SW 1271 (cell line): ENCODE measurements at places on chromosomes 2 and 18.

DNA sequence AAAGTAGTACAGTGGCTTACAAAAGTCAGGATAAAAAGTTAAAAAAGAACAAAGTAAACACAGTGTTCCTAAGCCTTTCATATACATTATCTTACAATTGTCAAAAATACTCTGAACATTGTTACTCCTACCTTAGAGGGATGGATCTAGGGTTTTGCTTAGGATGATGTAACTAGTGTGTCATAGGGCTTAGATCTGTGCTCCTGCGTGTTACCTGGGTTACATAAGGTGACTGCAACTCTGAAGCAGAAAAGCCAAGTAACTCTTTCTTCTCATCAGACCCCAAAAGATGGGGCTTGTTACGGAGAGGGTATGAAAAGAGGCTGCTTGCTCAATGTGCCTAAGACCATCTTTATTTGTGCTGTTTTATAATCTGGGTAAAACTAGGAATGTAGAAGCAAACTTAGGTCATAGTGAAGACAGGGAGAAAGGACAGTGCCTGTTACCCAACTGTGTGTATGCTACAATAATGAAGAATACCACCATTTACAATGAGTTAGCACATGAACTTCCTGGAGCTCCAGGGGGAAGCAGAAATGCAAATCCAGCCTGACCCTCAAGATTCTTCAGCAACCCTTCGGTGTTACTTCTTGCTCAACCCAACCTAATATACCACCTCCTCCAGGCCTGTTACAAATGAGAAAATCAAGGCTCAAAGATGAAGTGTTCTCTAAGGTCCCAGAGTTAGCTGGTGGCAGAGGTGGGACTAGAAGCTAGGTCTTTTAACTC, 42.0 kb upstream of the STK17B start:
- DNase-seq: no peak

- no peak for DNase-seq
Measured at GRCh38 chr2:71190656-71191569, 36.0 kb downstream of the PAIP2B start.

DNA sequence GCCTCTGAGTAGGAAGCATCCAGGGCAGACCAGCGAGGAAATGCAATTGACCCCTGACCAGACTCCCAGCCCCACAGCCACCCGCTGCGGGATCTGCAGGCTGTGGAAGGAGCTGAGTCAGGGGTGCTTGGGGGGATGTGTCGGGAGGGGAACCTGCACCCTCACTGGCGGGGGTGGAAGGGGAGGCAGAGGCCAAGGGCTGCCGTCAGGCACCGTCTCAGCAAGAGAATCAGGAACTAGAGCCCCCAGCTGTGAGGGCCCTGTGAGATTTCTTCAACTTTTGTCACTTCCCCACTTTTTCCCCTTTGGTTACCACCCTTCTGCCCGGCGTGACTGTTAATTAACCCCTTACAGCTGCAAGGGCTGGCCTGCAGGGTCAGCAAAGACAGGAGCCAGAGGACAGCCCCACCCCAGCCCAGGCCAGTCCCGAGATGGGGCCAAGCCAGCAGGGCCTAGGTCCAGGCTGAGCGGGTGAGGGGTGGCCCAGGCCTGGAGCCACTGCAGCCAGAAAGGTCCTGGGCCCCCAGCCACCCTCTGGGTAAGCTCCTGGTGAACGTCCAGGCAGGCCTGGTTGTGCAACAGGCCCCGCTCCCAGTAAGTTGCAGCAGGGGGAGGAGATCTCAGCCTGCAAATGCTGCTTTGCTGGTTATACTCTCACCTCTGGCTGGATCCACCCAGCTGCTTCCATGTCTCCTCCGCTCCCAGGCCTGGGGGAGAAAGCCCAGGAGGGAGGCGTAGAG, 147.0 kb upstream of the ID2 start:
- no peak for DNase-seq

GRCh38 chr2:20050104-20050645, 1.3 kb downstream of the LAPTM4A start:
- DNase-seq: no peak

- DNase-seq: no peak
Measured at GRCh38 chr2:64134813-64135212, 9.4 kb downstream of the PELI1 start.

- peak; percentile 84 for DNase-seq
Measured at GRCh38 chr2:96260387-96261260, 5.2 kb downstream of the TMEM127 start.

- DNase-seq: no peak
Measured at GRCh38 chr2:105952131-105952530, 207.4 kb downstream of the NCK2 start.

DNA sequence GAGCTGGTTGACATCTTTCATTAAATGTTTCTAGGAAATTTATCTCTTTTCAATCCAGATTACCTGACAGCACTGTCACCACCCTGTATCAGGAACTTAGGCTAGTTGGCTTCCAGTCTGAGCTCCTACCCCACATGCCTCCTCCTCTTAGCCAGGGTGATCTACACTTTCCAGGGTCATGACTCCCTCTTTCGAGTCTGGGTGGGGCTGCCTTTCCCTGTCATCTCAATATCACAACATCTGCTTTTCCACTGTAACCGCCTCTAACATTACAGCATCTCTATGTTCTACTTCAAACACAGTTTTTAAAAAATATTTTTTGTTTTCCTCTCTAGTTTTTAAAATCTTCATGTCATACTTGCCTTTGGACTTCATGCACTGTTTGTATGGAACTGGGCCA, 129.2 kb downstream of the RBMS1 start:
- no peak for DNase-seq

GRCh38 chr18:36903215-36903928, 74.4 kb downstream of the KIAA1328 start:
- DNase-seq: no peak

- no peak for DNase-seq
Measured at GRCh38 chr2:147683380-147683779, 161.4 kb upstream of the ACVR2A start.

DNA sequence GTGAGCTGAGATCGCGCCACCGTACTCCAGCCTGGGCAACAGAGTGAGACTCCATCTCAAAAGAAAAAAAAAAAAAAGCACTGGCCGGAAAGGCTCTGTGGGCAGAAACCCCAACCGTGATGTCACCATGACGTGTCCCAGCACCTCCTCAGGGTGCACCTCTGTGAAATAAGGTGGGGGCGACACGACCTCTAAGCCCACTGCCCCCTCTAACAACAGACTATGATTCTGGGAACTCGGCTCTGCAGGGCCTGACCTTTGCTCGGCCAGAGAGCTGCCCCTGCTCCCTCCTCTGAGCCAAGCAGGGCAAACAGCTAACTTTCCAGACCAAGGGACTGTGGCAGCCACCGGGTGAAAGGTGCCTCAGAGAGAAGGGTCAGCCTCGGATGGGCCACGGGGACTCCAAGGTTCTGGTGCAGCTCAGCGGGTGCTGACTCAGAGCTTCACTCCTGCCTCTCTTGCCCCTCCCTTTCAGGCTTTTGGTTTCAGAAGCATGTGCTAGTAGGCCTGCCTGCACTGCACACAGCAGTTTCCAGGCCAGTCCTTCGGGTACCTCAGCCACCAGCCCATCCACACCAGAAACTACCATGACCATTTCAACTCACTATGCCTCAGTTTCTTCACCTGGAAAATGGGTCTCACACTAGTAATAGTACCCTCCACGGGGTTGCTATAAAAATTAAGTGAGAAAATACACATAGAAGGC, 8.0 kb downstream of the TMBIM1 start:
- DNase-seq: no peak

DNA sequence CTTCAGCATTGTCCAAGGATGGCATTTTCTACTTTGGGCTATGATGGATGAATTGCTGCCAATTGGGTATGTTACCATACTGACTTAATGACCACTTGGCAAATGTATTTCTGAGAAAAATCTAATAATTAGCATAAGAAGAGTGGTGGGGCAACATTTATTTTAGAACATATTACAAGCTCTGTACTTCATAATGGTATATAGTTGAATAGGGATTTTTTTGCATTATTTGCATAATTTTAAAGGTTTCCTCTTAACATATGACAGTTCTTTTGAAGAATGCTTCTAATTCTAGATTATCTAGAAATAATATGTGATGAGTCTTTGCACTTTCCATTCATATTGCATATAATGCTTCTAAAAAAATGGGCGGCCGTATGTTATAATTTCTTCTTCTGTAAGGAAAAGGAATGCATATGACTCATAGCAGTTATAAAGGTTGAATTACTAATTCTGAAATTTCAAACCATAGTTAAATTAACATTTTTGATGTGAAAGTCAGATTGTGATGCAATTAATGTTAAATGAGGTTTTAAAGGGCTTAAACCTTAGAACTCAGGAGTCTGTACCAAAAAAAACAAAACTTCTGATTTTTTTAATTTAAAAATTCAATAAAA, 1652.3 kb upstream of the SLC39A10 start:
- DNase-seq: no peak

GRCh38 chr2:74700643-74701372, 46.8 kb downstream of the SEMA4F start:
- no peak for DNase-seq

DNA sequence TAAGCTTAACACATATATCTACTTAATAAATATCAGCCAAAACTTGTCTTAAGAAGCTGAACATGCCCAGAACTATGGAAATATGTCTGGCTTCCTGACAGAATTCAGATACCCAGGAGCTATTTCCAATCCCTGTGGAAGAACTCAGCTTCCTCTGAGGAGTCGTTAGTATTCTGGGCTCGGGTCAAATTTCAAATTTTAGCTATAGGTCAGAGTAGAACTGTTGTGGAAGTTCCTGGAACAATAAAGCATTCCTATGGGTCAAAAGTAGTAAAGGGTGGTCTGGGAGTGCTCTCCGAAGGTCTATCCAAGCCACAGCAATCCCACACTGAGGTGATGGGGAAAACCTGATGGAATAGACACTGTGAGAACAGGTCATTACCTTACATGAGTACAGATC, 342.7 kb upstream of the CHST9 start:
- DNase-seq: no peak

DNA sequence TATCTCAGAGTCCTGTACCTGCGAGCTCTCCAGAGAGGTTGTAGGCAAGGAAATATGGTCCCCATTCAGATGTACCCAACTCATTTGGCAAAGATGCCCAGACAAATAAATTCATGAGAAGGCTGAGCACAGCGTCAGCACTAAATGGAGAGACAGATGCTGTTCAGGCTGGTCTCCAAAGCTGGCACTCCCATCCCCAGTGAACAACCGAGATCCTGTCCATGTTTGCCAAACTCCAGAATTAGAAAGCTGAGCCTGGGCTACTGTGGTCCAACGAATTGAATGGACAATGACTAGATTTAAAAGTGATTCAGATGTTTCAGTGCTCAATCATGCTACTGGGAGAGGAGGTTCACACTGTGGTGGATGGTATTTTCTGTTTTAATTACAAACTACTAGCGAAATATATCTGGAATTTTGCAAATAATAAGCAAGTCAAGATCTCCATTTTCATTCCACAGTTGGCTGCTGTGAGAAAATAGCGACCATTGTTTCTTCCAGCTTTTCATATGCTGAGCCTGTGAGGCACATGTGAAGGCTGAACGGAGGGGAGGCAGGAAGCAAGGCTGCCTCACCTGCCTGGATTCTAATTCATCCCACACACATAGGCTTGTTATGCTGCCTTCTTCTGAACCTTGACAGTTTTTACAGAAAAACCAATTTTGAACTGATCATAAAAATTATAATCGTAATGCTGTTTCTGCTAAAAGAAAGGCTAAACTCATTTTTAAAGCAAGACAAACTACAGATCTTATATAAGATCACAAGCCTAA, 22.6 kb upstream of the DAPL1 start:
- no peak for DNase-seq

- no peak for DNase-seq
Measured at GRCh38 chr2:207839028-207839427, 69.3 kb upstream of the FZD5 start.

DNA sequence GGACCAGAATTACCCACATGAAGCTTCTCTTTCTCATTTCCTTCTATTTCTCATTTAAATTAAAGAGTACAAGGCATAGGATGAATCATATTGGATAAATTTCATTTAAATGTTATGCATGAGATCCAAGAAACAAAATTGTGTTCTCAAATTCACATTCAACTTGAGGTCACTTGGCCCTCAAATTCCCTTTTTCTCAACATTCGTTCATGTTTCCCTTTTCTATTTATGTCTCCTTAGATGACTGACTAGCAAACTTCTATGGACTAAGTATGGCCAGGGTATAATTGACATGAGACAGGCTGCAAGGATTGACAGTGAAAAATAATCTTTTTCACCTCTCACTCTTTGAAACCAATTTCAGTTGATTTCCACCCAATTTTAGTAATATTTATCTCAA, 4.0 kb upstream of the LDLRAD4 start:
- no peak for DNase-seq

- DNase-seq: peak; percentile 5
Measured at GRCh38 chr18:72652990-72653593, 109.0 kb upstream of the CBLN2 start.

DNA sequence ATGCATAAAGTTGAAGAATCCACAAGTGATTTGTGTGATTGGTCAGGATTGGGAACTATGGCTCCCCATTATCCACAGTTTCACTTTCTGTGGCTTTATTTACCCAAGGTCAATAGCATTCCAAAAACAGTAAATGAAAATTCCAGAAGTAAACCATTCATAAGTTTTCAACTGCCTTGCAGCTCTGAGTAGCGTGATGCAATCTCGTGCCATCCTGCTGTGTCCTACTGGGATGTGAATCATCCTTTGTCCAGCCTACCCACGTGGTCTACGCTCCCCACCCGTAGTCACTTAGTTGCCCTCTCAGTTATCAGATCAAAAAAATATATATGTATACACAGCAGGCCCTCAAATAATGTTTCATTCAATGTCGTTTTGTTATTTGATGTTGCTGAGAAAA, 89.0 kb upstream of the DLGAP1 start:
- DNase-seq: no peak

- DNase-seq: no peak
Measured at GRCh38 chr2:38405917-38406596, 29.0 kb upstream of the ATL2 start.

- DNase-seq: no peak
Measured at GRCh38 chr2:223980397-223980735, 23.1 kb downstream of the MRPL44 start.

- no peak for DNase-seq
Measured at GRCh38 chr2:106972782-106973181, 86.8 kb upstream of the ST6GAL2 start.

DNA sequence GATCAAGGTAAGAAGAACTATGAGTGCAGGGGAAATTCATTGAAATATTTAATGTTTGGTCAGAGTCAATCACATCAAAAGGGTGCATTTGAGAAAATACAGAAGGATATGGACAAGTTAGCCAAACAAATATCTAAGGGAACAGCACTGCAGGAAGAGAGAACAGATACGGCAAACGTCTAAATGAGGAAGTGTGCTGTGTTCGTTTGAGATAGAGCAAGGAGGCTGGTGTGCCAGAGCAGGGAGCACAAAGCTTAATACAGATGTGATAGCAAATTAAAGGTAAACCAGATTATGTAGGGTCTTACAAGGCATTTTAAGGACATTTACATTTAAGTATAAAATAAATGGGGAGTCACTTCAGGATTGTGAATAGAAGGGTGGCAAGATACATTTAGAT, 241.3 kb upstream of the ZNF804A start:
- no peak for DNase-seq

GRCh38 chr2:100767224-100767653, 52.7 kb upstream of the NPAS2 start:
- peak; percentile 90 for DNase-seq

- no peak for DNase-seq
Measured at GRCh38 chr18:46480226-46480625, 176.8 kb downstream of the LOXHD1 start.

- DNase-seq: no peak
Measured at GRCh38 chr2:127906206-127906926, 20.6 kb upstream of the AMMECR1L start.
